ENCODE measurements at places on chromosomes 16 and 17. TPM values are rescaled to one million over a fixed set of nuclear protein-coding genes. Genes with fewer than 3 reads are reported as not detected.

The KIFC3 gene
- 38.4 TPM for total RNA-seq

The CEP131 gene
- 4.5 TPM for total RNA-seq

The MYH1 gene
- not detected for total RNA-seq

The MYH3 gene
- 2.4 TPM for total RNA-seq

The TBC1D26 gene
- not detected for total RNA-seq

The KCNJ2 gene
- 11.2 TPM for total RNA-seq

The MT4 gene
- total RNA-seq: not detected

- DNase-seq: no peak
These were observed 547 bp downstream of the RAB26 start for GRCh38 chr16:2148714-2149629.

- DNase-seq: no peak
These were observed 51.0 kb downstream of the CMIP start for GRCh38 chr16:81495321-81496234.

DNA sequence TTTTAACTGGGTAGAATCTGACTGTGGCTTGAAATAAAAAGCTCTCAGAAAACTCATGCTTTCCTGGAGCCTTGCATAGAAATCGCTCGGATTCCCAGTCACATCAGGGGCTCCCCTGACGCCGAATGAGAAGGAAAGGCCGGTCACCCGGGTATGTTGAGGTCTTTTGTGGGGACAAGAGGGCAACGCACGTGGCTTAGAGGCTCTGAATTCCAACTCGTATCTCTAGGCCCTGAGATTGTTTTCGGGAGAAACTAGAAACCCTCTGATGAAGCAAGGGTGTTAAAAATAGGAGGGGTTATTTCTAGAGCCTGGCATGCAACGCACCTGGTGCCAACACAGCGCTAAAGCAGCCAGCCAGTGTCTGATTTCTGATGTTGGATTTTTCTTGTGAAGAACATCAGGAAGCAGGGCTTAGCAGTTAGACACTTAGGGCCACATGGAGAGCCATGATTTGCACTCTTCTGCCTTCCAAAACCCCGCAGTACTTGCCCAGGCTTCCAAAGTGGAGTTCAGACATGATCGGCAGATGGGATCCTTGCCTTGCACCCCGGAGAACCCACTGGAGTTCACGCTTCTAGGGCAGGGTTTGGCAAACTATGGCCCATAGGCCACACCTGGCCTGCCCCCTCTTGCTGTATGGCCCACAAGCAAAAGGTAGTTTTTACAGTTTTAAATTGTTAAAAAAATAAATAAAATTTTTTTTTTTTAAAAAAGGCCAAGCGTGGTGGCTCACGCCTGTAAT lies 12.6 kb downstream of the CACNG1 start:
- DNase-seq: peak; percentile 60

DNA sequence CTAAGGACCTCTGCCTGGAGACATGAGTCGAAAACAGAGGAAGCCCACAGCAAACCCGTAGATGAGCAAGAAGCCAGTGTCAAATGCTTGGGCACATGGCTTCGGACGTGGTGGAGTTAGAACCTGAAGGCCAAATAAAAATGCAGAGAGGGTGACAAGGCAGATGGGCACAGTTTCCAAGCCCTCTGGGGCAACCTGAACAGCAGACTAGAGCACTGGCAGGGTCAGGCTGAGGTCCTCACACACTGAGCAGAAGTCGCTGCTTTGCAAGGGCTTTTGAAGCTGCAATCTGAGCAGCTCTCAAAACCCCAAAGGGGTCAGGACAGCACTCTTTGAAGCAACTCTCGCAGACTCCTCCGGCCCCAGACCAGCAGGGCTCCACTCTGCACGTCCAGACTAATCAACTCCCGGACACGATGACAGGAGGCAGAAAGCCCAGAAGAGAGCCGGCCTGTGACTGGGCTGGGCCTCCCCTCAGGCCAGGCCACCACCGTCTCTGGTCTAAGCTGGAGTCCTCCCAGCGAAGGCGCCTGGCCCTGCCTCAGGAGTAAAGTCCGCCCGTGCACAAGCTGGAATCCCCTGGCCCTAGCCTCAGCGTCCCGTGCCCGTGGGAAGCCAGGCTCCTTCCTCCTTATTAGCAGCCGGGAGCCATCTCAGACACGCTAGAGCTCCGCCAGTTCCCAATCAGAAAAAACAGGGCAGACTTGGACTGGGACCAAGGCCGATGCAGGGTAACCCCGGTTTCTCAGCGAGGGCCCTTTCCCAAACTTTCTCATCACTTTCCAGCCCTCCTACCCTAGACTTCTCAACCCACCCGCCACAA lies 924 bp downstream of the SMARCD2 start:
- no peak for DNase-seq

DNA sequence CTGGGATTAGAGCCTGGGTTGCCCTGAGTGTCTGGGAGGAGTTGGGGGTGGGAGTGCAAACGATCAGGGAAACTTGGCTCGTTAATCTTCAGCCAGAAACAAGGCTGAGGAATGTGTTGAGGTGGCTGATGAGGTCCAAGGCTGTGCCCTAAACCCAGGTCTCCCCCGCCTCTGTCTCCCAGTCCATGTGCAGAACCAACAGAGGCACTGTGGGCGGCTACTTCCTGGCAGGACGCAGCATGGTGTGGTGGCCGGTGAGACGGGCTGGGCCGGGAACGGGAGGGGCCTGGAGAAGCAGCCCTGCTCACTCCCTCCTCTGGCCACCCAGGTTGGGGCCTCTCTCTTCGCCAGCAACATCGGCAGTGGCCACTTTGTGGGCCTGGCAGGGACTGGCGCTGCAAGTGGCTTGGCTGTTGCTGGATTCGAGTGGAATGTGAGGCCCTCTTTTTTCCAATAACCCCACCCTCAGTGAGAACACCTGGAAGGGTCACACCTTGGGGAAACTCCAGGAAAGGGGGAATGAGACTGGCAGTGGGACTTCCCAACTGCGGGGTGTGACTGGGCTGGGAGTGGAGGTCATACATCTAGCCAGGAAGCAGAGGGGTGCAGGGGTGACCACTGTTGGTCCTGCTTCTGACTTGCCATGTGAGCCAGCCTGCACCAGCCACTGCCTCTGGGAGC lies 1.7 kb downstream of the SLC5A2 start:
- DNase-seq: no peak

DNA sequence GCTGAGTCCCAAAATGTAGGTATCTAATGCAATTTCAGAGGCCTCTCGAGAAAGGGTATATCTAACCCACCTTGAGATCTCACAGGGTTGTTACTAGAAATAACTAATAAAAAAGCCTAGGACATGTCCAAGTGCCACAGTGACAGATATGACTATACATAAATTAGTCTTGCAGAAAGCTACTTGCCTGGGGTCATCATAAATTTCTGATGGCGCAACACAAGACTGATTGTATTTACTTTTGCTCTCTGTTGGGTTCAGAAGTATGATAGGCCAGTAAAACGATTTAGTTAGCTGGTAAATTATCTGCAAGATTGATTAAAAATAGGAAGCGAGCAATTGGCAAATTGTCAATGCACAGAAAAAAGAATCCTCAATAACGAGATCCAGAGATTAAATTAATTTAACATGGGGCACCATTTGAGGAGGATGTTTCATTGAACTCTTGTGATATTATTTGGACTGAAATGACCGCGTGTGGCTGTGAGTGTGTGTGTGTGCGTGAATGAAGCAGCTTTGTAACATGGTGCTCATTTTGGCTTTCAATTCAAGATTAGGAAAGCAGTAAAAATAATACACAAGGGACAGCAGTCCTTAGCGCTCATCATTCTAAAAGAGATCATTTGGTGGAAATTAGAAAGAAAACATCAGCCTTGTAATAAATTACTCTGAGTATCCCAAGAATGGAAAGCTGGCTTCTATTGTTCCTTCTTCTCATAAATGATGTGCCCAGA lies 157.4 kb upstream of the ZFHX3 start:
- no peak for DNase-seq

DNA sequence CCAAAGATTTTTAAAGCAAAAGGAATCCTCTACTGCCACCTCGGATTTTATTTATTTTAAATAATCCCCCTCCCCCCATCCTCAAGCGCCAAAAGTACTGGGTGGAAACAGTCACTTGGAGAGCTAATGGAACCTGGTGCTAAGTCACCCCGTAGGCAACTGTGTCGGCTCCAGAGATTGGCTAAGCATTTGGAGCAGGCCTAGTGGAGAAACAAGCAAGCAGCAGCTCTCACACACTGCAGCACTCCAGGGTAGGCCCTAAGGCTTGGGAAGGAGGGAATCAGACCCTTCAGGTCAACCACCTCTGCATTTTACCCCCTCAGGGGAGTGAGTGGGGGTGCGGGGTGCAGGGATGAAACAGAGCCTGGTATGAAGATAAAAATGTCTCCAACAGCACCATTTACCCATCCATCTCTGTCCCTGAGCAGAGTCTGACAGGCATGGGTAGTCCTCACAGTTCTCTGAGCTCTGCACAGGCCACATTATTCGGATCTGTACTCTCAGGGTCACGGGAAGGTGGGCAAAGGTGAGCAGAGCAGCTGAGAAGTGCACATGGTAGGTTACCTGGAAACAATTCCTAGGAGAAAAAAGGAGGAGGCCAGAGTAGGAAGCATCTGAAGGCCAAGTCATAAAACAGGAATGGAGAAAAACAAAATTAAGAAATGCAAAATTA lies 27.2 kb upstream of the STAC2 start:
- no peak for DNase-seq

DNA sequence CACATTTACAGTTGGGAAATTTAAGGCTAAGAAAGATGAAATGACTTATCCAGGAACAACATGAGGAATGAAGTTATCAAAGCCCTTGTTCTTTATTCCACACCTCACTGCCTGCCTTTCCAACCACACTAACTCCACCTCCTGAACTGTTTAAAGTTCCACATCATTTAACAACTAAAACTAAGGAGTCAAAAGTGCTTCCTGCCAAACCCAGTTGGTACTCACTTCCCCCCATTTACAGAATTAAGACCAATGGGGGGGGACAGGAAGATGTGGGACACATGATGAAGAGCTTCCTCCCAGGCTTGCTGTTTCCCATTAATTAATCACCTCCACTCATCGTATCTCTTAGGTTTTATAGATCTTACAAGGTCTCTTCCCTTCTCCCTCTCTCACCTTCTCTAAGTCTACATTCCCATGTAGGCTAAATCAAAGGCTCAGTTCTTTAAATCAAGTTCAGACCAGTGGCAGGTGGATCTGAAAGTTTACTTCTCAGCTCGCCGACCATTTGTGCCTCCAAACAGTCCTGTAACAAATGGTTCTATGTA lies 19.2 kb upstream of the TMEM101 start:
- no peak for DNase-seq

- no peak for DNase-seq
These were observed 188.8 kb upstream of the FOXF1 start for GRCh38 chr16:86321491-86321890.

- DNase-seq: no peak
These were observed 881 bp downstream of the MLLT6 start for GRCh38 chr17:38705803-38706504.

DNA sequence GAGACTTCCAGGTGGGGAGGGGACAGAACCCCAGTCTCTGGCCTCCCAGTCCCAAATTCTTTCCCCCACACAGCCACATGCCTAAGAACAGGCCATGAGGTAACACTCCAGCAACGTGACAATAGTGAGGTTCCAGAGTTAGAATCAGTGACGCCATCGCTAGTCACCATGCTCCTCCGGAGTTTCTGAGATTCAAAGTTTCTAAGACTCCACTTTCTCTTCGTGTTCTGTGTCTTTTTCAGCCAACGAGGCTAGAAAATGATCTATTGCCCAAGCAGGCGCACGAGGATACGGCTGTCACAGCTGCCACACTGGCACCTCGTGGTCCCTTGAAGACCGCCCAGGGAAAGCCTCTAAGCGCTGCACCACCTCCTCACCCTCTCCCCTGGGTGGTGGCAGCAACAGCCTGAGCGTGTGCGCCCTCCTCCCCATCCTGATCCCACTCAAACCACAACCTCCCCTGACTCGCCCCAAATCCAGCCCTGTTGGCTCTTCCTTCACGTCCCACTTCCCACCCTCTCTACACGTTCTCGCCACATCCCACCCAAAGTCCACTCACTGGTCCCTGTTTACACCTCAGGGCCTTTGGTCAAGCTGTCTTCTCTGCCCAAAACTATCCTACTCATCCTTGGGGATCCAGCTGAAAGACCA lies 1.0 kb downstream of the MCRIP1 start:
- no peak for DNase-seq

- DNase-seq: no peak
These were observed 39.2 kb downstream of the MPRIP start for GRCh38 chr17:17081304-17081940.
